Stimulated activated CD8-positive, alpha-beta memory T cell treated with anti-CD3 and anti-CD28 coated beads, Interleukin-7, amount 100 ng/mL, for 1 hour (primary cell): ENCODE measurements at places on chromosomes 2 and 18.

DNA sequence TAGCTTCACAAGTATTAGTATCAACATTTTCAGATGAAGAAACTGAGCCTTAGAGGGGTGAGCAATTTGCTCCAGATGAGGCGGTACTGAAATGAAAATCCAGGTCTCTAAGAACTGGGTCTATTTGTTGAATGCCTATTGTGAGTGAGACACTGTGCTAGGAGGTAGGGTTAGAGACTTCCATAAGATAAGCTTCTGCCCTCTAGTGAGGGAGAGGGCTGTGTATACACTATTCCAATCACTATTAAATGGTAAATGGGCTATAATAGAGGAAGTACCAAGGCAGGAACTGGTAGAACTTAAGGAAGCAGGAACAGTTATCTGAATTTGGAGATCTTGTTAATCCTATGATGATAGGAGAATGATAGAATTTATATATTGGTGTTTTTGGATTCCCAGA is 23.6 kb upstream of the GLS start:
- no peak for DNase-seq

- no peak for DNase-seq
Measured at GRCh38 chr2:9017411-9017810, 13.9 kb upstream of the MBOAT2 start.

GRCh38 chr18:68548904-68549870 is 165.7 kb downstream of the TMX3 start:
- DNase-seq = no peak

- DNase-seq = peak; percentile 63
Measured at GRCh38 chr18:34976899-34977837, 64.0 kb upstream of the MAPRE2 start.

- DNase-seq = no peak
Measured at GRCh38 chr2:67701011-67701410, 303.9 kb downstream of the ETAA1 start.

- no peak for DNase-seq
Measured at GRCh38 chr2:196201229-196202009, 30.0 kb upstream of the STK17B start.

GRCh38 chr2:83261591-83262136 is 1197.4 kb downstream of the SUCLG1 start:
- DNase-seq = no peak

GRCh38 chr18:8741532-8741931 is 36.2 kb downstream of the MTCL1 start:
- DNase-seq = no peak

DNA sequence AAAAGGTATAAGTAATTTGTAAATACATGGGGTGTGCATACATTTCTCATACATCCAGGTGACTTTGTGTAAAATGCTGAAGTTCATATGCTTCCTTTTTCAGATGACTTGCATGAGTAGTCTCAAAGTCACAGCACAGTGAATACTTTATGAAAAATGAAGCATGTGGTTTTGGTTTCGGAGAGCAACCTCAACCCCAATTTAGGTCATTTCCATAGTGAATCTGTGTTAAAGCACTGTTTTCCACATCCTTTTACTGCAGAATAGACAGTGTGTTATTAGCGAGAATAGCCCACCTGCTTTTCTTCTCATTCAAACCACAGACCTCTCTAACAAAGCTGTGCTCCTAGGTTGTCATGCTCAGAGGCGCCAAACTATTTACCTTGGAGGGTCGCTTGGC is 204.4 kb upstream of the RASGRP3 start:
- DNase-seq = no peak

GRCh38 chr18:34048423-34048822 is 176.3 kb downstream of the NOL4 start:
- DNase-seq = no peak

- no peak for DNase-seq
Measured at GRCh38 chr18:57950542-57950941, 93.5 kb upstream of the NEDD4L start.

DNA sequence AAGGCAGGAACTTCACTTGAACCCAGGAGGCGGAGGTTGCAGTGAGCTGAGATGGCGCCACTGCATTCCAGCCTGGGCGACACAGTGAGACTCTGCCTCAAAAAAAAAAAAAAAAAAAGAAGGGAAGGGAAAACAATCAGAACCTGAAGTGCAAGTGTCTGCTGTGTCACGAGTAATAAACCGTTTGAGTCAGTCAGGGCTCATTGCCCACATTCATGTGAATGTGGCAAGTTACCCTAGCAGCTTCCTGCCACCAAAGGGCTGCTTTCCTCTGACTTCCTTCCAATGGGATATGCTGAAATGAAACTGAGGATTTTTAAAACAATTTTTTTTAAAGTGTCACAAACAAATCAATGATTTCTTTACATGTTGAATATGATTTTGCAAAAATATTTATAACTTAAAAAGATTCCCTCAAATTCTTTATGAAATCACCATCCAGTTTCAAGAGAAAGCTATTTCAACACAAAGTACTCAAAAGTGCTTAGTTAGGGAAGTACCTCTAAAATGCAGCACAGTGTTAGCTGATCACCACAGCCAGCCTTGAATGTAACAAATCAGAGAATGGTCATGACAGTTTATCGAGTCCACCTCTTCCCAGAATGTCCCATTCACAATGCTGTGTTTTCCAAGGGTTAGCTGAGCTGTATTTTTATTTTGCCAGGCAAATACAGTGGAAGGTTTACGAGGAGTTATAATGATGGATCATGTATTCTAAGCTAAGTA is 36.4 kb downstream of the WDSUB1 start:
- no peak for DNase-seq

GRCh38 chr2:6896930-6897759 is 19.6 kb downstream of the RSAD2 start:
- no peak for DNase-seq

- DNase-seq = no peak
Measured at GRCh38 chr2:74530239-74531187, 780 bp downstream of the HTRA2 start.

- no peak for DNase-seq
Measured at GRCh38 chr18:74534150-74534969, at the start of gene CNDP1. TSS of gene CNDP1 (plus strand) at chr18:74534500. CDS start at chr18:74534668, 168 bp downstream.

- no peak for DNase-seq
Measured at GRCh38 chr2:139155991-139156390, 375.8 kb upstream of the NXPH2 start.

- no peak for DNase-seq
Measured at GRCh38 chr2:208062113-208062512, 36.8 kb upstream of the PLEKHM3 start.

DNA sequence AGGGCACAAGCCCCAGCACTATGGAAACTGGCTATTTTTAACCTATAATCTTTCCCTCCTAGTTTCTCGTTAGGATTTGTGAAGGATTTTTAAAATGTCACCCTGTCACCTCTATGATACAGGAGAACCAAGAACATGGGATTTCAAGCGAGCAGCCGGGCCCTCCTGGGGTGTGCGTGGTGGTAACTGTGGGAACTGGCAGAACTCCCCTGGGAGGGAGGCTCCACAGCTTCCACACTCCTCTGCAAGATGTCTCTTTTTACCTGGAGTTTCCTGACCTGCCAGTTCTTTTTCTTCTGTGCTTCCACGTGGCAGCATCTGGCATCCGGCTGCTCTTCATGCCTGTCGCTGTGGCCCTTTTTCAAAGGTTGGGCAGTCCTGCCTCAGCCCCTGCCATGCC is 386.3 kb upstream of the MYT1L start:
- no peak for DNase-seq

GRCh38 chr2:107964185-107964584 is 22.1 kb upstream of the SLC5A7 start:
- DNase-seq = no peak

DNA sequence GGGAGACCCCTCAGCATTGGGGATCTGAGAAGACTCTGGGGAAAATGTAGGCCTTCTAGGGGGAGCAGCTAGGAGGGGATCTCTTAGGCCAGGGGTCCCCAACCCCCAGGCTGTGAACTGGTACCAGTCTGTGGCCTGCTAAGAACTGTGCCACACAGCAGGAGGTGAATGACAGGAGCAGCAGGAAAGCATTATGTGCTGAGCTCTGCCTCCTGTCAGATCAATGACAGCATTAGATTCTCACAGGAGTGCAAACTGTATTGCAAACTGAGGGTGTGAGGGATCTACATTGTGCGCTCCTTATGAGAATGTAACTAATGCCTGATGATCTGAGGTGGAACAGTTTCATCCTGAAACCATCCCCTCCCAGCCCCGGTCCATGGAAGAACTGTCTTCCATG is 127.3 kb downstream of the SCG2 start:
- DNase-seq = no peak

DNA sequence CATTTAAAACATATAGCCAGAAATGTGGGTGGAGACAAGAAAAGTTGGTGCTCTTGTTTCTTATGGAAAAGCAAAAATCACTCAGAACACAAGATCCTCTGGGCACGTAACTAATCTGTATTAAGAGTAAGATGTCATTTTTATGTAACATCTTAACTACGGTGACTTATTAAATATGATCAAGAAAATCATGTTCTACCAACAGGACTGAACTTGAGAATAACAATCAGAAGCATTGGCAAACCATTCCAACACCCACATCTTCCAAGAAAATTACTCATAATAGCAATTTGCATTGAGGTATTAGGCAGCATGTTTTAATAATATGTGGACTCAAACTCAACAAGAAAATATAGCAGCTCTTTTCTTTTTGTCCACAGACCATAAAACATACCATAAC is 21.6 kb downstream of the MAP2 start:
- DNase-seq = no peak

- no peak for DNase-seq
Measured at GRCh38 chr2:112880696-112881095, 30.3 kb upstream of the IL37 start.

- no peak for DNase-seq
Measured at GRCh38 chr2:167860082-167860481, 387.3 kb downstream of the STK39 start.

GRCh38 chr2:5730386-5730785 is 38.2 kb downstream of the SOX11 start:
- no peak for DNase-seq

DNA sequence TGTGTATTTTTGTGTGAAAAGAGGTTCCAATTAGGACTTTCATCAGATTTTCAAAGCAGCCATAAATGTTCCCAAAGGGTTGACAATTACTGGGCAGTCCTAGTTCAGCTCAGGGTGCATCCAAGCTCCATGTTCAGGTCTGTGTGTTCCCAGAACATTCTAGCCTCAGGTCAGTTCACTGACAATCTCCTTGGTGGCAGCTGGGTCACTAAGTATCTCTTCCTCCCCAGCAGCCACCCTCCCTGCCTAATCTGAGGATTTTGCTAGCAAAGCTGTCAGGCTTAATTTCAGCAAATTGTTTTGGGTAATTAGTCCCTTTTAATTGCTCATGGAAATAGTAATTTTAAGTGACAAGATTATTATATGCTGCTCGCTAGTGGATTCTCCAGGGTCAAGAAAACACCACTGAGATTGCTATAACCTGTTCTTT is 29.8 kb downstream of the UPP2 start:
- DNase-seq = no peak

DNA sequence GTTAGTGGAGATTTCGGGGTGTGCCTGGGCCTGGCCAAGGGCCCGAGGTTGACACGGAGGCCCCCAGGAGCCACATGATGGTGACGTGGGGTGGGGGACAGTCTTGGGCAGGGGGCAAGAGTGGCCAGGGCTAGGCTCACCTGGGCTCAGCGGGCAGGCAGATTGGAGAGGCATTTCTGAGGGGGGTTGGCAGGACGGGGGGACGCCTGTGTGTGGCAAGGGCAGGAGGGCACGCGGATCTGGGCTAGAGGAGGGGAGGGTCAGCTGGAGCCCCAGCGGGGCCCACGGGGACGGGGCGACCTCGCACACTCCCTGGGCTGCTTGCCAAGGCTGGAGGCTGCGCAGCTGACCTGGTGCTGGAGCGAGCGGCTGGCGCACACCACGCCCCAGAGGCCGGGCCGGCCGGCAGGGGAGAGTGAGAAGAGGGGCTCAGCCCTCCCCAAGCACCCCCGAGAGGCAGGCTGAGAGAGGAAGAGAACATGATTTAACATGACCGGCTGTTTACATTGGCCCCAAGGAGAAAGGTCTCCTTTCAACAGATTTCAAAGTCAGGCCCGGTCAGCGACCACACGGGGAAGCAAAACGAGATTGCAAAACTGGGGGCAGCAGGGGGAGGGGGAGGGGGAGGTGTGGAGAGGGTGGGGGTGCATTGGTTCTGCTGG is 38.0 kb upstream of the SNED1 start:
- no peak for DNase-seq

- DNase-seq = no peak
Measured at GRCh38 chr2:112493048-112493447, 11.1 kb downstream of the TTL start.

- no peak for DNase-seq
Measured at GRCh38 chr18:53819671-53820070, 404.8 kb downstream of the MBD2 start.

DNA sequence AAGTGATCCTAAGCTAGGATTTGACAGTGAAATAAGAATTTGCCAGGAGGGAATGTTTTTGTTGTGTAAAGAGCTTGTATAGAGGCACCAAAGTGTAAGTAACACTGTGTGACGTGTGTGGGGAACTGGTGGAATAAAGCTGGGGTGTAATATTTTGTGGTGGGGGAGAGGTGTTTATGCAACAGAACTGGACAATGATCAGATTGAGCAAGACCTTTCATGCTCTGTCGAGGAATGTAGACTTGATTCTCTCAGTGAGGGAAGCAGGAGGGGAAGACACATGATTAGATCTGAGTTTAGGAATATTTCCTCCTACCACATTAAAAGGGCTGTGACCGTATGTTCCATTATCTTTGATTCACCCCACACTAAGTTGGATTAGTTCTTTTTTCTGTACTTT is 43.6 kb downstream of the EFEMP1 start:
- DNase-seq = no peak

GRCh38 chr2:39942950-39943349 is 163.9 kb upstream of the THUMPD2 start:
- DNase-seq = no peak

GRCh38 chr2:1744446-1745170 is at the start of gene PXDN:
TSS of gene PXDN (minus strand) at chr2:1744515. CDS start at chr2:1744455, 60 bp downstream.
- no peak for DNase-seq

- no peak for DNase-seq
Measured at GRCh38 chr2:241002275-241003046, 4.0 kb downstream of the SNED1 start.

GRCh38 chr2:27441958-27442919 is at the start of gene KRTCAP3:
TSS of gene KRTCAP3 (plus strand) at chr2:27442381. CDS start at chr2:27442413, 32 bp downstream.
- DNase-seq = no peak

GRCh38 chr2:207107131-207107530 is 58.6 kb downstream of the KLF7 start:
- no peak for DNase-seq

- DNase-seq = no peak
Measured at GRCh38 chr2:215441560-215442400, 5.9 kb upstream of the FN1 start.
